ENCODE measurements at places on chromosomes 1 and 21.

- DNase-seq, result no peak
Measured at GRCh38 chr1:86259390-86259789, 102.8 kb upstream of the COL24A1 start.

GRCh38 chr1:196451103-196451502 is 157.1 kb downstream of the KCNT2 start:
- no peak for DNase-seq

- no peak for DNase-seq
Measured at GRCh38 chr1:218351391-218352074, 6.4 kb downstream of the TGFB2 start.

DNA sequence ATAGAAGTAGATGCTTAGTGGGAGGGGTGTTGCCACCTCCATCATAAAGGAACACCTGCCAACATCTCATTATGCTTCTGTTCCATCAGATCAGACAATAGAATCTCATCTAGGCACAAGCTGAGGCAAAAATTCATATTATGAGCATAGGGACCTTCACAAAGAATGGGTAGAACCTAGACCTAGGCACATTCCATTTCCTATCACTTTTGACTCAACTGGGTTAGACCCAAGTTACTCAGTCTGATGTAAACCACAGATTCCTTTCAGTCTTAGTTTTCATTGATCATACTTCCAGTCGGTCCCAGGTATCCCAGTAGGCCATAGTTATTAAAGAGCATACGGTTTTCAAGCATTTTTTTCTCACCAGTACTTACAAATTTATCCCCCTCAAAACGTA is 21.7 kb downstream of the XCL1 start:
- no peak for DNase-seq

DNA sequence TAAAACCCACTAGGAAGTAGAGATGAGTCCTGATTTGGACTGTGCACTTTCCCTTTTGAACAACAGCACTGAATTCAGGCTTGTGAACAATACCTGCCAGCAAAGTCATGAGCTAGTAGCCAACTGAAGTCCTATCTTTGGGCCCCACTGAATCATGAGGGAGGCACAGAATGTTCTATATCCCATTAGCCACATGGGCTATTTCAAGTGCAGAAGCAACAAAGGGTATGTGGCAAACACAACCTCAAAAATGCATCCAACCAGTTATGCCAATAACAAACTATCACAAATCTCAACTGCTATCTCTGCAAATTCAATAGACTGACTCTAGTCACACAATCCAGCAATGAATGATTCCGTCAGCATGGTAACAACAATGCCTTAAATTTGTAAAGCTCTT is 276.0 kb downstream of the MRPL39 start:
- DNase-seq, result no peak
